T-helper 1 cell (primary cell): ENCODE measurements at places on chromosomes 7 and 10.

GRCh38 chr7:47330026-47330425 lies 251.9 kb downstream of the TNS3 start:
- no peak for DNase-seq

DNA sequence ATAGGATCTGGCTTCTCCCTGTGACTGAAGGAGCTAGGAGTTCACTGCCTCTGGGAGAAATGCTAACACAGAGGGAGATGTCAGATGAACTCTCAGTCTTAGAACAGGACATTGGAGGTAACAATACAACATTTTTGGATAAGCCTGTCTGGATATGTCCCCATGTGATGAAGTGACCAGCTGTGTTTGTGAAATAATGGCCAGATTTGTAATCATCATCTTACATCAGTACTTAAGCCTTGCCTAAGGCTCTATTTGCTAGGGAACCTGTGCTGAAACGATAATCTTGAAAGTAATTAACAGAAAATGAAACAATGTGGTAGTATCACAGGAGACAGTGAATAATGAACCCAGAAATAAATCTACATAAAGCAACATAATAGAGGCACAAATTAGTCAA lies 56.2 kb downstream of the CRPPA start:
- no peak for DNase-seq

- DNase-seq = no peak
These were observed 175.9 kb downstream of the NEURL1 start for GRCh38 chr10:103669243-103669929.

GRCh38 chr10:836782-837181 lies 94.7 kb downstream of the LARP4B start:
- no peak for DNase-seq

GRCh38 chr7:107078517-107078966 lies 34.0 kb downstream of the PRKAR2B start:
- DNase-seq = no peak

GRCh38 chr7:120735791-120736190 lies 122.2 kb downstream of the TSPAN12 start:
- DNase-seq = no peak

GRCh38 chr7:155792315-155792960 lies 19.8 kb downstream of the SHH start:
- no peak for DNase-seq

- no peak for DNase-seq
These were observed 86.3 kb downstream of the LCOR start for GRCh38 chr10:96918214-96919002.
